ENCODE measurements at places on chromosomes 16 and 17. TPM values are rescaled to one million over a fixed set of nuclear protein-coding genes. Genes with fewer than 3 reads are reported as not detected.

GRCh38 chr17:82092628-82092994, 5.4 kb downstream of the FASN start:
- H3K4me1 ChIP-seq, result peaks cover 6% of the 10 kb centered on the region
- H3K27me3 ChIP-seq, result no peaks in the 10 kb centered on the region
- H3K4me3 ChIP-seq, result no peak overlapping the region
- H3K36me3 ChIP-seq, result peaks cover 89% of the 10 kb centered on the region

The TPSG1 gene
- total RNA-seq, result not detected

The CCL17 gene
- not detected for total RNA-seq

The TNK1 gene
- 0.74 TPM for total RNA-seq

DNA sequence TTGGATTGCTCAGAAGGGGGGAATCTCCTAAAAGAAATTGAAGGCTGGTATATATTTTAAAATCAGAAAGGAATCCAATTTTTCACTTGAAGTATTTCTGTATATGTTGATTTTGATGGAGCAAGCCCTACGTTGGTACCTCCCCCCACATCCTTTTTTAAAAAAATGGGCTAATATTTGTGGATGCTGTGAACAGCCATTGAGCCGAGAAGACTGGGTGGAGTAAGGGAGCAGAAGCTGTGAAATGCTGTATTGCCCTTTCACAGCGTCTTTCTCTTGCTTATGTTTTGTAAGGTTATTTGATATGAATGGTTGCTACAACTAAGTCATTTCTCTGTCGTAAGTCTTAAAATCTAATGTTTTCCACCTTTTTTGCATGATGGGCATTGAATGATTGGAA, 2.3 kb downstream of the PAFAH1B1 start:
- no peak for DNase-seq
- peaks cover 51% of the 10 kb centered on the region for H3K4me1 ChIP-seq
- no peaks in the 10 kb centered on the region for H3K27me3 ChIP-seq
- peak overlapping the region; percentile 100 for H3K4me3 ChIP-seq
- peak overlapping the region; percentile 99 for H3K27ac ChIP-seq
- no peaks in the 10 kb centered on the region for H3K36me3 ChIP-seq

The GLYR1 gene
- 74.1 TPM for total RNA-seq

The RTN4RL1 gene
- total RNA-seq, result 0.65 TPM

- H3K4me1 ChIP-seq, result no peaks in the 10 kb centered on the region
- no peak for DNase-seq
- H3K36me3 ChIP-seq, result no peaks in the 10 kb centered on the region
- no peaks in the 10 kb centered on the region for H3K27me3 ChIP-seq
- no peak overlapping the region for H3K27ac ChIP-seq
Measured at GRCh38 chr17:41621916-41622315, 2.5 kb downstream of the KRT17 start.

The ORMDL3 gene
- total RNA-seq, result 16.9 TPM

DNA sequence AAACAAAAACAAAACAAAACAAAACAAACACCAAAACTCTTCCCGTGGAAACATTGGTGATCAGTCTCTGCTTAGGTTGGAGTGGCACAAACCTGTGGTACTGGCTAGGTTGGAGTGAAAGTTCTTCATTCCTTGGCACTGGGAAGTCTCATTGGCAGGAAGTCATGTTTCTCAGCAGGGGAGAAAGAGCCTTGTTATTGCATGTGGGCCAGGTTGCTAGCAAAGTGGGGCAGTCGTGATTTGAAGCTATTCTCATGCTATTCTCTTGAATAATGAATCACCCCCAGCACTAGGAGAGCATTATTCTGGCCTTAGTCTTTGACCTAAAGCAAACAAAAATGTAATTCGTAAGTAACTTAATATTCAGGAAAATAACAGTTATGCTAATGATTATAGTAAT, 24.3 kb upstream of the B4GALNT2 start:
- peaks cover 4% of the 10 kb centered on the region for H3K27me3 ChIP-seq
- H3K4me3 ChIP-seq, result no peak overlapping the region
- H3K27ac ChIP-seq, result no peak overlapping the region
- H3K4me1 ChIP-seq, result no peaks in the 10 kb centered on the region
- DNase-seq, result no peak

- DNase-seq, result peak; percentile 34
- peak overlapping the region; percentile 94 for H3K27ac ChIP-seq
- peak overlapping the region; percentile 47 for H3K4me3 ChIP-seq
- H3K4me1 ChIP-seq, result peaks cover 64% of the 10 kb centered on the region
- H3K36me3 ChIP-seq, result peaks cover 5% of the 10 kb centered on the region
Measured at GRCh38 chr17:76271669-76272540, 6.8 kb downstream of the UBALD2 start.

- H3K4me1 ChIP-seq, result peaks cover 36% of the 10 kb centered on the region
- no peak overlapping the region for H3K4me3 ChIP-seq
- no peaks in the 10 kb centered on the region for H3K27me3 ChIP-seq
- DNase-seq, result no peak
- H3K27ac ChIP-seq, result peak overlapping the region; percentile 89
- no peaks in the 10 kb centered on the region for H3K36me3 ChIP-seq
Measured at GRCh38 chr16:79535130-79535529, 65.4 kb downstream of the MAF start.

The KRTAP4-3 gene
- not detected for total RNA-seq

GRCh38 chr16:66961065-66961744, at the start of gene CES3:
Gene CES3 (plus strand): TSS chr16:66961266. CDS start chr16:66961308, 42 bp downstream.
- H3K27me3 ChIP-seq, result no peaks in the 10 kb centered on the region
- H3K4me3 ChIP-seq, result no peak within 1 kb of the TSS

- H3K36me3 ChIP-seq, result no peaks in the 10 kb centered on the region
- no peaks in the 10 kb centered on the region for H3K27me3 ChIP-seq
Measured at GRCh38 chr16:9607515-9608230, 516.2 kb downstream of the HAPSTR1 start.

The CYGB gene
- 12.8 TPM for total RNA-seq

The CLDN7 gene
- 0.57 TPM for total RNA-seq

DNA sequence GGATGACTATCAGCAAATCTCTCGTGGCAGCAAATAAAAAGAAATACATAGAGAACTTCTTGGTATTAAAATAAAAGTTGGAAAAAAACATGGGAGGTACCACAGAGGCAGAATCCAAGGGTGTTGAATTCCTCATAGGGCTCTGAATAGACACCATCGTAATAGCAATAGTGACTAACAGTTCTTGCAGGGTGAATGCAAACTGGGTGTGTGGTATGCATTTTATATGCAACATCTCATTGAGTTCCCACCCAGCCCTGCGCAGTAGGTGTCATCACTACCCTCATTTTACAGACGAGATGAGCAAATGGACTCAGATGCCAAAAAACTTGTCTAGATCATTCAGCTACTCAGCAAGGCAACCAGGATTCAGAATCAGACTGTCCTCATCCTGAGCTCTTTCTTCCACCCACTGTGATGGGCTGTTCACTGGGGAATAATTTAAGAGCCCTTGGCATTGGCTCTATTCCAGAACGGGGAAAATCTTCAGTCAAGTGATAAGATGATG, 354.6 kb upstream of the CDH11 start:
- peaks cover 3% of the 10 kb centered on the region for H3K27me3 ChIP-seq
- H3K4me3 ChIP-seq, result no peak overlapping the region
- no peak for DNase-seq

DNA sequence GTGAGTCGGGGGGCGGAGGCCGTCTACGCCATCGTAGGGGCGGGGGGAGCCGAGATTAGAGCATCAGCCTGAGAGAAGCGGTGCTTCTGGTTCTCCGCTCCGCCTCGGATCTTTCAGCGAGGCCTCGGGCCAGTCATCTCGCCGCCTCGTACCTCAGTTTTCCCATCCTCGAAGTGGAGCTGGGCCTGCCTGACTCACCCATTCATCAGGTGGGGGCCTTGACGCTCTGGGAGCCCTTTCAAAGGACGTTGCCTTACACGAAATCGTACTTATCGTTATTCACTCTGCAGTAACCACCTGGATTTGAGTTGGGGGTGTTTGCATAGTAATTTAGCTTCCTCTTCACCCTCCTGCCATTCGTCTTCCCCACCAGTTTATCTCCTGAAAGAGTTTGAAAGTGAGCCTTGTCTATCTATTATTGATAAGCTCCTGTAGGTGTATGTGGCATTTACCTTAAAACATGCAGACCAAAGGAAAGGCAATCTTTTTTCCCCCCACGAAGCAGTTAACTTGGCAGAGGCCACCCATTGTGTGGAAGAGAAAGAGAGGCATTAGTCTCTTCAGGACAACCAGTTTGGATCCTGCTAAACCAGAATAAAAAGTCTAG, 674 bp downstream of the TAF15 start:
- H3K27ac ChIP-seq, result peak overlapping the region; percentile 92
- H3K4me3 ChIP-seq, result peak overlapping the region; percentile 87
- no peak for DNase-seq
- no peaks in the 10 kb centered on the region for H3K36me3 ChIP-seq
- peaks cover 25% of the 10 kb centered on the region for H3K4me1 ChIP-seq

DNA sequence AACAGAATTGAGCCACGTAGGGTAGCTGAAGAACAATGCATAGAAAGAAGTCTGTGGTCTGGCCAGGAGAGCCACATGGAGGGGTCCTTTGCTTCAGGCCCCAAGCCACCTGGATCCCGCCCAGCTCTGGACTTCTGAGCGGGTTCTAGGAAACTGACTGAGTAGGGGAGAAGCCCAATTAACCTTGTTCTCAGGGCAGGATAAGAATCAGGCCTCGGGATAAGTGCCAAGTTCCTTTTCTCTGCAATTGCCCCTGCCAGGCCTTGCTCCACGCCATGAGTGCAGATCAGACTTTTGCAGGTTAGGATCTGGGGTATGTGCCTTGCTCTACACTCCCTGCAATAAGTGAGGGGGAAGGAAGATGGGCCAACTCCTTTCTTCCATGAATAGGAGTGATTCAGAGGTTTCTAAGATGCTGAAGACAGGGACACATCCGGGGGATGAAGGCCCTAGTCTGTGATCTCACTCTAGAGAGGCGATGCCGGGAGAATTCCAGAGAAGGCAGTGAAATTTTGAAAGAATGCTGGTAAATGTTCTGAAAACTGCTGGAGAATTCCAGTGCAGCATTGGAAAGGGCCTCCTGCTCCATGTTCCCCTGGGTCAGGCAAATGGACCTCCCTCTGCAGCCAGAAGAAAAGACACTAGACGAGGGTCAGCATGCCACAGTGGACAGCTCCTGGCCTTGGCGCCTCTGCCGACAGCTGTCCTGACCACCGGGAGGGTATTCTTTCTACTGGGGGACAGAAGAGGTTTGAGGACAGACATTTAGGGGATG, 5.8 kb downstream of the NEUROD2 start:
- no peak for DNase-seq
- peaks cover 31% of the 10 kb centered on the region for H3K4me1 ChIP-seq
- H3K4me3 ChIP-seq, result no peak overlapping the region
- H3K27ac ChIP-seq, result no peak overlapping the region

The BCL6B gene
- 11.9 TPM for total RNA-seq

The KRT20 gene
- total RNA-seq, result 0.21 TPM

- no peaks in the 10 kb centered on the region for H3K27me3 ChIP-seq
- H3K27ac ChIP-seq, result no peak overlapping the region
- no peaks in the 10 kb centered on the region for H3K36me3 ChIP-seq
- no peak overlapping the region for H3K4me3 ChIP-seq
- no peaks in the 10 kb centered on the region for H3K4me1 ChIP-seq
Measured at GRCh38 chr17:48131216-48131824, 23.8 kb downstream of the SNX11 start.

DNA sequence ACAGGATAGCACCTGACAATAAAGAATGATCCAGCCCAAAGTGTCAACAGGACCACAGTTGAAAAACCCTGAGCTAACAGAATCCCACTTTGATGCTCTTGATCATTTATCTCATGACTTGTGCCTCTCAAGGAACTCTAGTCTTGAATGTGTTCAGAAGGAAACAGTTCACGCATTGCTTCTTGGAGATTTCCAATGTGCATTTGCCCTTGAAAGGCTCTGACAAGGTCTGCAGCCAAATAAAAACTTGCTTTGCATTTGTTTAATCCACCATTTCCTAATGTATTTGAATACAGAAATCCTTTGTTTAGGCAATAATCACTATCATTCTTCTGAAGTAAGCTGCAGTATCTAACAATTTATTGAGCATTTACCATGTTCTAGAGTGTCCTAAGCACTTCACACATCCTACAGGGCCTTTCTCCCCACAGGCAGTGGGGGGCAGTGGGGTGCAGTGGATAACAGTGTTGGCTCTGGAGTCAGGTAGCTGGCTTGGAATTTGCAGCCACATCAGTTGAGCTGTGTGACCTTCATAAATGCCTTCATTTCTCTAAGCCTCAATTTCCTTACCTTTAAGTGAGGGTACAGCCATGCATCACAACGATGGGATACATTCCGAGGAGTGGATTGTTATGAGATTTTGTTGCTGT, 239.7 kb downstream of the XYLT1 start:
- H3K4me3 ChIP-seq, result no peak overlapping the region
- no peak overlapping the region for H3K27ac ChIP-seq
- no peaks in the 10 kb centered on the region for H3K36me3 ChIP-seq
- H3K4me1 ChIP-seq, result no peaks in the 10 kb centered on the region

- no peaks in the 10 kb centered on the region for H3K4me1 ChIP-seq
- DNase-seq, result no peak
- no peak overlapping the region for H3K27ac ChIP-seq
- H3K4me3 ChIP-seq, result no peak overlapping the region
- no peaks in the 10 kb centered on the region for H3K27me3 ChIP-seq
- no peaks in the 10 kb centered on the region for H3K36me3 ChIP-seq
Measured at GRCh38 chr16:85524365-85524629, 88.8 kb upstream of the GSE1 start.

- H3K27me3 ChIP-seq, result no peaks in the 10 kb centered on the region
- no peaks in the 10 kb centered on the region for H3K36me3 ChIP-seq
- peaks cover 23% of the 10 kb centered on the region for H3K4me1 ChIP-seq
- peak overlapping the region; percentile 82 for H3K27ac ChIP-seq
- peak; percentile 80 for DNase-seq
- no peak overlapping the region for H3K4me3 ChIP-seq
Measured at GRCh38 chr17:80774146-80774545, 217.5 kb upstream of the CHMP6 start.

The C17orf107 gene
- not detected for total RNA-seq

The TMEM132E gene
- 0.26 TPM for total RNA-seq

The CCL1 gene
- total RNA-seq, result not detected

DNA sequence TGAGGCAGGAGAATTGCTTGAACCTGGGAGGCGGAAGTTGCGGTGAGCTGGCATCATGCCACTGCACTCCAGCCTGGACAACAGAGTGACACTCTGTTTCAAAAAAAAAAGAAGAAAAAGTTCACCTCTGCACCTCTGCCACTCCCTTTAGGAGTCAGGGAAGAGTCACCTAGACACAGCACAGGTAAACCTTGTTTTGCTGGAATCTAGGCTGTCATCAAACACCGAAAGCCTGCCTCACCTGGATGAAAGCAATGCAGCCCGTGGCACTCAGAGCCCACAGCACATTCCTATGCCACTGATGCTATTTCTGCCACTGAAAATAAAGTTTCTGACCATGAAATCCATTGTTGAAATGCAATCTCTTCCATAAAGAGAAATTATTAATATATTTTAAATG, 22.2 kb downstream of the CFAP52 start:
- H3K4me3 ChIP-seq, result no peak overlapping the region
- no peaks in the 10 kb centered on the region for H3K4me1 ChIP-seq
- no peak for DNase-seq
- H3K36me3 ChIP-seq, result no peaks in the 10 kb centered on the region

GRCh38 chr17:7502987-7503386, 18.8 kb downstream of the POLR2A start:
- H3K36me3 ChIP-seq, result peaks cover 20% of the 10 kb centered on the region
- H3K4me1 ChIP-seq, result no peaks in the 10 kb centered on the region
- no peak for DNase-seq
- no peak overlapping the region for H3K27ac ChIP-seq
- no peaks in the 10 kb centered on the region for H3K27me3 ChIP-seq

Data from psoas muscle (tissue), 8 donors.